Amniotic epithelial cell (primary cell): ENCODE measurements at places on chromosomes 5 and 9.

GRCh38 chr5:30050056-30050815, 1143.2 kb upstream of the CDH6 start:
- DNase-seq, result peak; percentile 16

DNA sequence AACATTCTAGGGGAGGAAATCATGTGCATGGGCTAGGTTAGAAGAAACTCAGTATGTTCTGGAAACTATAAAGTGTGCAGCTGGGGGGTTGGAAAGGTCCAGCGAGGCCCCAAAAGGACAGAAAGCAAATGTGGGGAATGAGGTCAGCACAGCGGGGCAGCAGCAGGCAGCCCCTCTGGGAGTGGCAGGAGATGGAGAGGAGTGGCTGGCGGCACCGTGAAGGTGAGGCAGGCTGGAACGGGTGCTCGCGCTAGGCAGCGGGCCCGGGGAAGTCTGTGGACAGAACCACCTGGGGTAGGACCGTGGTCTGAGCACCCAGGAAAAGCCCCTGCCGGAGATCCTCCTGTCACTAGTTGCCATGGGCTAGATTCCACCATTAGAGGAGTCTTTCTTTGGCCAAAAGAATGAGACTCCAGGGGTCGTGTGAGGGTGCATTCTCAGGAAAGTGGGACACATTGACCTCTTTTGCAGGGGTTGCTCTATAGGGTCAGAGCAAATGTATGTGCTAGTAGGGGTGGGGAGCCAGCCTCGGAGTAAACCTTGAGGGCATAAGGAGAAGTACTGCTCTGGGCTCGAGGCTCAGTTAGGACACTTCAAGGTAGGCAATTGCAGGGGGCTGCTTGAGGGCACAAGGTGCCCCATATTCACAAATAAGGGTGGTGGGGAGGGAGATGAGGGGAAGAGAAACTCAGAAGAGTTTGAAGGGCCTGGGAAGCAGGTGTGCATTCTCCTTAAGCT, 61.2 kb downstream of the IL6ST start:
- DNase-seq, result no peak

DNA sequence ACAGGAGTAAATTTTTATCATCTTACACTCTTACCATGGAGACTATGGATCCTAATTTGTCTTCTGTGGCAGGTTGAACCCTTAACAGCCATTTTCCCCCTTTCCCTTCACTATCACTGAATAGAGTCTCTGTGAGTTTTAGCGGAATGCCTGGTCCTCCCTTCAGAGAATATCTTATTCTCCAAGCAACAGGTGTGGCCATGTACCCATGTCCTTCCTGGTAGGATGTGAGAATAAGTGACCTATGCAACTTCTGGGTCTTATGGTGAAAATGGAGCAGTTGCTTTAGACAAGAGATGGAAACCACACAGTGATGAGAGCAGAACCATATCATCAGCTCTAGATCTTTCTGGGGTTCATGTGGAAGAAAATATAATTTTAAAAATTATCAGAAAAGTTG, 312.6 kb downstream of the MCTP1 start:
- no peak for DNase-seq

GRCh38 chr5:16619136-16619535, 2.3 kb upstream of the RETREG1 start:
- DNase-seq, result no peak

GRCh38 chr9:3783156-3783555, 257.4 kb upstream of the RFX3 start:
- DNase-seq, result peak; percentile 88

- DNase-seq, result peak; percentile 35
Observed at GRCh38 chr5:159409801-159410200, 79.5 kb upstream of the IL12B start.
